SW480 (cell line): ENCODE measurements at places on chromosomes 1 and 21.

GRCh38 chr21:27802816-27803475 lies 836.1 kb upstream of the ADAMTS5 start:
- DNase-seq = peak; percentile 22

DNA sequence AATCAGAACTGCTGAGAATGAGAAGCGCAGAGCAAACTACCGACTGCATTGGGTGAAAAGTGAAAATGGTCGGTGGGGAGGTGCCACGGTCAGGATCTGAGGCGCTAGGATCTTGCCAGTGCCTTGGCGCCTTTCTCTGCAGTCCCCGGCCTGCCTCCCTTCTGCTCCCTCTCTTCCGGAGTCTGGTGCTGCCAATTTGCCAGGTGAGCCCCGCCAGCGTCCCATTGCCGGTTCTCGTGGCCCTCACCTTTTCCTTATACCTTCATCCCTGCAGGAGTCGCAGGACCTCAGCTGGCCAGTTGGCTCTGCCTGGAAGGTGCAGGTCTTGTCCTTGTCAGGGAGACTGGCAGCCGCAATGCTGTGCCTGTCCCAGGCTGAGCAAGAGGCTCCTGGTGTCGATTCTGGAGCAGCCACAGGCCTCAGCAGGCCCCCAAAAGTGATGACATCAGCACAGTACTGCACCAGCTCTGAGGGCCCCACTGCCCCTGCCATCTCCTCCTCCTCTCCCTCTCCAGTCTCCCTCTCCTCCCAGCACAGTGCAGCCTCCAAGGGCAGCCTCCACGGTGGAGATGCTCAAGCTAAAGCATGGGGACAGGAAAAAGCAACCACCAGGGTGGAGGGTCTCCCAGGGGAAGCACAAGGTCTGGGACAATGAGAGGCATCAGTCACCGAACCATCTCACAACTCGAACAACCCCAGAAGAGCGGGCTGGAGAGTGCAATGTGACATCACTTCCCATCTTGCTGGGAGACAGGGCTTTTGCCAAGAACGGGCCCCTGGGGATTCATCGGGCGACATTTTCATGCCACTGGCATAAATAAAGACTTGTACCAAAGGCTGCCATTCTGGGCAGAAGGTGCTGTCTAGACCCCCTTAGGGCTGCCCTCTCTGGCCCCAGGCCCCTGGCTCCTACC lies 37.1 kb upstream of the H6PD start:
- no peak for DNase-seq

DNA sequence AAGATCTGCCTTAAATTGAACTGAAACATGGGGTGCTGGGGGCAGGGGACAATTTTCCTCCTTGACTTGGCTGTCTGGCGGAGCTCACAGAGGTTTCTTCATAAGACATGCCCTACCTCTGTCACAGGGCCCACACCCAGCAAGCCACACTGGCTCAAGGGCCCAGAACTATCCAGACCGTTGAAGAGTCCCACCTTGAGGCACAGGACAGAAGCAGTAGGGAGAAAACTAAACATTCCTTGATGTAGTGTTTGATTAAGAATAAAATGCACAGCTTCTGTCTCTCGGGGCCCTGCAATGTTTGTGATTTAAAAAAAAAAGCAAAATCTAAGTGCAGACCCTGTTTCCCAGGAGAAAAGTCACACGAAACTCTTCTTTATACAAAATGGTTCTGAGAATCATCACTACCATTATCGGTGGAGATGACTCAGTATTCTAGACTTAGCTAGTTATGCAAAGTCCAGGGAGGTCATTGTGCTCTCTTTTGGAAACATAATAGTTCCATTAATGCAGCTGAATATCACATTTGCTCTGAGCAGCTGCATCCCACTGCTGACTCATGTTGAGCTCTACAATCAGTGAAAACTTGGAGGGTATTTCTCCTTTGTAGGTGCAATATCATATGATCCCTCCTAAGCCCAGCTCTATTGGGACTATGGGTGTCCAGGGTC lies 53.6 kb upstream of the DIRAS3 start:
- no peak for DNase-seq

GRCh38 chr21:36104317-36105300 lies 30.3 kb upstream of the CBR3 start:
- no peak for DNase-seq

- DNase-seq = no peak
Observed at GRCh38 chr1:111499026-111499785, 4.2 kb downstream of the ADORA3 start.

DNA sequence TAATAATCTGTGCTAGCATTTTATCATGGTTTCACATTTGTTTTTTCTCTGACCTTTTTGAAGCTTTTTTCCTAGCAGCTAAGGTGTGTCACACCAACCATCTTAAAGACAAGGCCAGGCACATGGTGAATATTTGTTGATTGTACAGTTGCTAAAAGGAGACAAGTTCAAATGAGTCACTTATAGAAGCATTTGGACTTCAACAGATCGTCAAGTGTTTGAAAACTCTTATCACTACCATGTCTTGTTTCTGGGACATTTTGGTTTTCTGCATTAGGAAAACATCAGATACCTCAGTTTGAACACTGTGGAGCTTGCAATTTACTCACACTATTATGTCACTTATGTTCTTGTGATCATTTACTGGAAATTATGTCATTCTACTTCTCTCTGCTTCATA lies 407.3 kb downstream of the USP25 start:
- no peak for DNase-seq
